ENCODE measurements at places on chromosomes 2 and 18. TPM values are rescaled to one million over a fixed set of nuclear protein-coding genes. Genes with fewer than 3 reads are reported as not detected.
A peak's percentile ranks its signal among the peaks of the same experiment; 100 is the strongest.

Gene PPP1R1C
- 0.51 TPM for total RNA-seq

DNA sequence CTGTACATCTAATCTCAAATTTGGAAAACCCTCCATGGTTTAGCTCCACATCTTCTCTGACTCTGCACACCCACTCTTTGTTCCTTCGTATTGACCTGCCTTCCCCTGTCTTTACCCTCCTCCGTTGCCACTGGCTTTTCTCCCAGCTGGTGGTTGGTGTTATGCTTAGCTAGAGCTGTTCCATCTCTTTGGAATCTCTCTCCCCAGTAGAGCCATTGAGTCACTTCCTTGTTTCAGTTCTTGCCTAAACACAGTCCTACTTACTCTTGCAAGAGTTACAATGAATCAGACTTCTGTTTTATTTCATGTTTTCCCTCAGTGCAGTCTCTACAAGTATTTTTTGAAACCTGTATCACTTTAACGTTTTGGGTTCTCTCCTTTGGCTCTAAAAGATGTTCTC is 263.9 kb downstream of the LTBP1 start:
- DNase-seq: peak; percentile 73

GRCh38 chr2:11889101-11889850 is 142.8 kb downstream of the LPIN1 start:
- DNase-seq: no peak

GRCh38 chr2:198137733-198138132 is 333.3 kb downstream of the PLCL1 start:
- DNase-seq: no peak

- peak; percentile 63 for DNase-seq
These were observed 19.7 kb downstream of the CLUL1 start for GRCh38 chr18:616380-616995.

Gene CGREF1
- total RNA-seq: 0.62 TPM

Gene MROH2A
- not detected for total RNA-seq

GRCh38 chr18:60024857-60025256 is 125.1 kb downstream of the PMAIP1 start:
- peak; percentile 20 for DNase-seq

GRCh38 chr2:153432381-153432780 is 46.2 kb downstream of the RPRM start:
- no peak for DNase-seq

- DNase-seq: no peak
These were observed 4.8 kb downstream of the TMEM200C start for GRCh38 chr18:5890331-5891183.

GRCh38 chr18:41410006-41410405 is 545.0 kb upstream of the PIK3C3 start:
- no peak for DNase-seq

DNA sequence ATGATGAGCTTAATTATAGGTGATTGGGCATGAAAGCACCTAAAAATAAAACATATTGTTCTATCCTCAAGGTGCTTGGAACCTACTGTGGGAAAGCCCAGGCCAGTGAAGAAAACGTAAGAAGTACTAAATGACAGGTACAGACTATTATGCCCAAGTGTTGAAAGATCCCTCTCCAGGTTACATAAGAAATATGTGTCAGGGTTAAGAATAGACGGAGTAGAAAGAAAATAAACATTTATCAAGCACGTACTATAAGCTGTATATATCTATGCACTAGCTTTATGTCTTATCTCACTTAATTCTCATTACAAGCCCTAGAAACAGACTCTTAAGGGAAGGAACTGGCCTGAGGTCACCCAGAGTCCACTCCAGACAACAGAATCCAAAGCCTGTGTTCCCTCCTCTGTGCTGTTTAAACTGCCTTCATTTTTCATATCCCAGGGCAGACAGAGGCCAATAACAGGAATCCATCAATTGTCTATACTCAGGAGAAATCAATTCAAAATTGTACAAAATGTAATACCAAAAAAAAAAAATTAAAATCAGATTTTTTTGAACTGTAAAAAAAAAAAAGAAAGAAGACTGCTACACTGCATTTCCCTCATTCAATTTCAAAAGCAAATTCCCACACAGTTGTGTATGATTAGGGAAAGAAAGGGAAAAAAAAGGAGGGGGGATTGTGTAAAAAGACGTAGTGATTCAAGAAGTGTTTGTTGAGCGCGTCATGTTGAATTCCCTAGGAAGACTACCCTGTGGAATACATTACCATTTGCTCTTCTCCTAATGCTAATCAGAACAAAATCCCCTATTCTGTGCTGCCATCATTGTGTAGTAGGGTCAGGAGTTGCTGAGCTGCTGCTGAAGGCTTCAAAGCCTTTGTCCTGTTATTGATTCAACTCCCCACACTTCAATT is 156.3 kb downstream of the IRS1 start:
- no peak for DNase-seq

DNA sequence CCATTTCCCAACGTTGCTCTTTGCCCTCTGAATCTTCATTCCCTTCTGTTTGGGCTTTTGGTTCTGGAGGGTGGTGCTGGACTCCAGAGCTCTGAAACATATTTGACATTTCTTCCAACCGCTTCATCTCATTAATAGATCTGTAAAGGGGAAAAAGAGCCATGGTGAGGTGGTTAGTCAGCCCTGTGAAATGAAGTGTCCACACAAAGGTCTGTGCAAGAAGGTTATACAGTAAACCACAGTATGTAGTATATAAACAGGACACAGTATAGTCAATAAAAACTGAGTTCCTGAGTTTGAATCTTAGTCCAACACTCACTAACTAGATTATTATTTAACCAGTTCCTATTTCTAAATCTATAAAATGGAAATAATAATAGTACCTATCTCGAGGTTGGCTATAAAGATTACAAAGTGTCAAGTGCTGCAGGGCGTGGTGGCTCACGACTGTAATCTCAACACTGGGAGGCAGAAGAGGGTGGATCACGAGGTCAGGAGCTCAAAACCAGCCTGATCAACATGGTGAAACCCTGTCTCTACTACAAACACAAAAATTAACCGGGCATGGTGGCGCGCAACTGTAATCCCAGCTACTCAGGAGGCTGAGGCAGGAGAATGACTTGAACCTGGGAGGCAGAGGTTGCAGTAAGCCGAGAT is 13.1 kb downstream of the STARD7 start:
- DNase-seq: no peak
